ENCODE measurements at places on chromosomes 11 and 22.
A peak's percentile ranks its signal among the peaks of the same experiment; 100 is the strongest.

DNA sequence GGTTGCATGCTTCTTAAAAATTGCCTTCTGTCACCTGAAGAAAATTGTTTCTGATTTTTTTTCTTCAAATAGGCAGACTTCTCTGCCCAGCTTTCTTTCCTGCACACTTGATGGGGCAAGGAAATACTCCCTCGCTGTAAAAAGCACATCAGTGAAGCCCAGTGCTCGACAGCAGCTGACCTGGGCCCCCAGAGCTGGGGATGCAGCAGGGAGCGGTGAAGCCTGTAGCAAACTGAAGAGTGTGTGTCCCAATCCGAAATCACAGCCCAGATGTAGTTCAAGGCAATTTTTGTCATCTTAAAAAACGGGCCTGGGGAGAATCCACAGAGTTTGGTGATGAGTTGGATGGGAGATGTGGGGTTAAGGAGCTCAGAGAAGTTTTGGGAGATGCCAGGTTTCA lies 27.0 kb upstream of the MPPED1 start:
- no peak for DNase-seq

DNA sequence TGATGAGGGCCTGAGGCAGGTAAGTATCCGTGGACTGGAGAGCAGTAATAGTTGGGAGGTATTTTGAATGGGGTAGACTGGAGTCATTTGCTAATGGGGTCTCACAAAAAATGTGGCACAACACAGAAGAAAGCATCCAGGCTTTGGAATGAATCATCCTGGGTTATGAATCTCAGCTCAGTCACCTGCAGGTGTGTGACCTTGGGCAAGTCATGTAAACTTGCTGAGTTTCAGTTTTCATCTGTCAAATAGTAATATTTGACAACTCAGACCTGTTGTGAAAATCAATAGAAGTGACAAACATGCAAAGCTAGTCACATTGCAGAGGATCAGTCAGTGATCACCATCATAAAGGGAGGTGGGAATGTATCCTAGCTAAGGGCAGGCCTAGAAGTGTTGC lies 232.0 kb upstream of the TENM4 start:
- no peak for DNase-seq

DNA sequence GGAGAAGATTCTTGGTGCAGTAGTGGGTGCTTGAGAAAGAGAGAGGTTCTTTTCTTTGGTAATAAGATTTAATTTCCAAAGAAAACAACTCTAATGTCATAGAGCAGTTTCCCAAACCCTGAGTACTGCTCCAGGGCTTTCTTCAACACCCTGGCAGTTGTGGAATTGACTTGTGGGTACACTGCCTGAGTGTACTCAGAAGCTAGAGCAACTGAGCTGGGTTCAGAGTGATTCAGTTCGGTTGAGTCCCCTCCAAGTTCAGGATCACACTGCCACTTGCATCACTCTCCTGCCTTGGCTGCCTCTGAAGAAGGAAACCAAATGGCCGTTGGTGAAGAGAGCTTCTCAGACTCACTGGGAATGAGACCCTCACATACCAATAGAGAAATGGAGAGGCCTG lies 5.3 kb downstream of the DMC1 start:
- DNase-seq: no peak

GRCh38 chr11:55658031-55658573 lies 3.9 kb upstream of the OR4C6 start:
- no peak for DNase-seq

- DNase-seq: no peak
These were observed 74.3 kb downstream of the VPREB1 start for GRCh38 chr22:22318723-22319465.

- DNase-seq: peak; percentile 15
These were observed at the start of gene HTR3A for GRCh38 chr11:113974741-113975470. Gene HTR3A (plus strand): TSS chr11:113975108. CDS start chr11:113975326, 218 bp downstream.

DNA sequence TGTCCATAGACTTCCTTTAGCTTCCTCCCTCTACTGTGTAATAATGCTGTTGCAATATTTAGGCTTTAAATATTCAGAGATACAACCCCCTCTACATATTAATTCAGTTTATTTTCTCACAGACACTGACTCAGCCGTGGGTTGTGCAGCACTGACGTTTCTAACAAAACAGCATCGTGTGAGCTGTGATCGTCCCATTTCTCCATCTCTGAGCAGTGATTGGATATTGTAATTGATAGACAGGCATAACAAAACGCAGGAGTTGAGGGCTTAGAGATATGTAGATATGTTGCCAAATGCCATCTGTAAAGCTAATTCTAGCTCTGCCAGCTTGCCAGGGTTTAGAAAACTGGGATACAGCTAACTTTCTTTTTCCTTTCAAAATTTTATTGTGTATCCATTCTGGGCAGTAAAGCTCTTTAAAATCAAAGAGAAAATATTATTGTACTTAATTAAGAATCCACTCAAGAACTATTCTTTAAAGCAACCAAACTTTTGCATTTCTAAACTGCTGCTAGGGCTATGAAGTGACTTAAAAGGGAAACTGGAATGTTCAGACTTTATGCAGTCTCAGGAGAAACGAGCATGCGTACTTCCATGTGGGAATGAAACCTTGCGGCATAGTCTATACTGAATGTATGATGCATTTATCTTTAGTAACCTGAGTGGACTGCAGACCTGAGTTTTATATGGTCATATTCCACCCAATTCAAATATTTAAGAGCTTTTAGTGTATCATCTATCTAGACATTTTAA lies 22.7 kb downstream of the BTBD10 start:
- DNase-seq: peak; percentile 13

DNA sequence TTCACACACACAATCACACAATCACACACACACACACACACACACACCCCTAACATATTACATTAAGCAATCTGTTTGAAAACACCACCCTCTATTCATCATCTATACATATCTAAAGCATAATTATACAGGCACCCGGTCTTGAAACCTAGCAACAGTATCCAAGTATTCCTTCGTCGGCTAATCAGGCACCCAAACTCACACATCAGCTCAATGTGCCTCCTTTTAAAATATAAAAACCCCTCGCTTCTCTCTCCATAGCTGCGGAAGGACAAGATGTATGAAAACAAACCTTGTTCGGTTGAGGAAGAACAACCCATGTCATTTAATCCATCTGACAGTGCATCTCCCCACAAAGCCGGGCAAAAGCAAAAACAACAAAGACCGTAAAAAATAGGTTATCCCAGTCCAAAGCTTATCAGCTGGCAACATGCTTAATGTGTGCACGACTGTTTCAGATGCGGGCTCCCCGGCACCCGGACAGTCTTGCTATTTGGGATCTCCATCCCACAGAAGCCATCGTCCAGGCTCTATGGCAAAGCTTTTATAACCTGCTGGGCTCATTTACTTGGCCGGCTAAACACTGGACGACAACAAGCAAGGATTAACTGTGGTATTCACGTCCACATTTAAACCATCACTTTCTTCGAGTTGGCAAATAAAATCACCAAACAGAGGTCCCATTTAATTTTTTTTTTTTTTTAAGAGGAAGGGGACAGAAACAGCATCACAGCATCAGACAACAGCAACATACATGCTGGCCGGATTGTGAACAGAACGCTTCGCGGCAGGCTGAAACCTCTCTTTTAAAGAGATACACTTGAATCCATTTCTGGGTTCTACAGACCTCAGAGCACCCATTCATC lies 365.5 kb downstream of the SHANK2 start:
- DNase-seq: no peak

DNA sequence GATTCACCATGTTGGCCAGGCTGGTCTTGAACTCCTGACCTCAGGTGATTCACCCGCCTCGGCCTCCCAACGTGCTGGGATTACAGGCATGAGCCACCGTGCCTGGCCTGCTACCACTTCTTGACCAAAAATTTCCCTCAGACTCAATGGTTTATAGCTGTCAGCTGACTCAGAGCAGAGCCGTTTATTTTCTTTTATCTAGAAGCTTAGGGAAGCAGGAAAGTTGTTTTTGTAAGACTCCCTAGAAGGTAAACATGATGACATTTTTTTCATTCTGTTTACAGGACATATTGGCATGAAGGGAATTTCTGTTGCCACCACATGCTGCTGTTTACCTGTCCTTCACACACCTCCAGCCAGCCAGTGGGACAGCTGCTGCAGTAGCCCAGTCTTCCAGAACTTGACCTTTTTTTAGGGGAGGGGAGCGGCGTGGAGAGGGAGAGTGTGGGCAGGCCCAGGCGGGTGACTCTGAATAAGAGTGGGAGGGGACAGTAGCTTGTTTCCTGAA lies 56.1 kb upstream of the PTPRJ start:
- no peak for DNase-seq

- DNase-seq: no peak
These were observed 3.0 kb downstream of the CXCR5 start for GRCh38 chr11:118886681-118887111.

DNA sequence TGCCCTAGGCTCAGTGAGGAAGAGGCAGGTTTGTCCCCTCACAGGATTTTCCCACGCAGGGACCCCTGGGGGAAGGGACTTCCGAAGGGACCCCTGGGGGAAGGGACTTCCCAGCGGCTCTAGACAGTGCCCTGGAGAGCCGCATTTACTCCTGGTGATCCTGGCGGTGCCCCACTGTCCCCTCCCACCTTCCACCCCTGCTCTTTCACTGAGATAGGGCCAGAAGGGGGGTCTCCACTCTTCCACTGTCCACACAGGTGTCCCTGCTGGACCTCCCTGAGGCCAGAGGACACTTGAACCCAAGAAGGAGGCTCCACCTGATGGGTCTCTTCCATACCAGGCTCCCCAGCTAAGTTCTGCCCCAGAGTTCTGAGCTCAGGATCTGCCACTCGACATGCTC lies 1333.9 kb downstream of the BRD1 start:
- DNase-seq: no peak

- no peak for DNase-seq
These were observed 120.2 kb downstream of the METTL15 start for GRCh38 chr11:28228196-28228895.

DNA sequence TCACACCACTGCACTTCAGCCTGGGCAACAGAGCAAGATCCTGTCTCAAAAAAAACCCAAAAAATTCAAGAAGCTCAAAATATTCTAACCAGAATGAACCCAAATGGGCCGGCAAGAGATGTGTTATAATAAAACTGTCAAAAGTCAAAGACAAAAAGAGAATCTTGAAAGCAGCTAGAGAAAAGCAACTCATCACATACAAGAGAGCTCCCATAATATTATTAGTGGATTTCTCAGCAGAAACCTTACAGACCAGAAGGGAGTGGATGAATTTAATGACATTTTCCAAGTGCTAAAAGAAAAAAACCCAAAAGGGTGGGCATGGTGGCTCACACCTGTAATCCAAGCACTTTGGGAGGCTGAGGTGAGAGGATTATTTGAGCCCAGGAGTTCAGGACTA lies 22.9 kb upstream of the HORMAD2 start:
- no peak for DNase-seq

DNA sequence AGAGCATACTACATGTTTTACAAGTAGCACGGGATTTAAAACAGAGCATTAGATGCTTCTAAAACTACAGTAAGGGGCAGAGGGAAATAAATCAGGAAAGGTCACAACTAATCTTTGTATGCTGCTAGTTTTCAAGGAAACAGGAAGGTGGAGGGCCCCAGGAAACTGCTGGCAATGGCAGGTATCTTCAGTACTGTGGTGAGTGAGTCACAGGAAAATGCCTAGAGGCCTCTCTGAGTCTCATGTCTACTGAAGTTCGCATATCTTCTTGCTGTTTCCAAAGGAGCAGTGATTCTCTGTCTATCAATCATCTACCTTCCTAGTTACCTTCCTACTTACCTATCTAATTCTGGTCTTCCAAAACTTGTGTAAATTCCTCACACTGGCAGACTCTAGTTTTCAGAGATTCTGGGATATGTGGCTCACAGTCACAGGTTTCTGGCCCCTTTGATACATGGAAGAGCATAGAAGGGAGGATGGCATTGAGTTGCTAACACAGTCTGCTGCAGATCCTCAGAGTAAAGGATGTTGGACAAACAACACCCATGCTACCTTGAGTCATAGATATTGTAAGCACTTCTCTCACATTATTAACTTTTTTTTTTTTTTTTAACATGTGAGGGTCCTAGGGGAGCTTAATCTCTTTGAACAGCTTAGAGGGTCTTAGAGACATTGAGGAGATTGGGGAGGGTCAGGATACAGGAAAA lies 58.8 kb upstream of the SYN3 start:
- DNase-seq: no peak

- DNase-seq: no peak
These were observed 12.8 kb downstream of the PTPRJ start for GRCh38 chr11:47992959-47993820.

DNA sequence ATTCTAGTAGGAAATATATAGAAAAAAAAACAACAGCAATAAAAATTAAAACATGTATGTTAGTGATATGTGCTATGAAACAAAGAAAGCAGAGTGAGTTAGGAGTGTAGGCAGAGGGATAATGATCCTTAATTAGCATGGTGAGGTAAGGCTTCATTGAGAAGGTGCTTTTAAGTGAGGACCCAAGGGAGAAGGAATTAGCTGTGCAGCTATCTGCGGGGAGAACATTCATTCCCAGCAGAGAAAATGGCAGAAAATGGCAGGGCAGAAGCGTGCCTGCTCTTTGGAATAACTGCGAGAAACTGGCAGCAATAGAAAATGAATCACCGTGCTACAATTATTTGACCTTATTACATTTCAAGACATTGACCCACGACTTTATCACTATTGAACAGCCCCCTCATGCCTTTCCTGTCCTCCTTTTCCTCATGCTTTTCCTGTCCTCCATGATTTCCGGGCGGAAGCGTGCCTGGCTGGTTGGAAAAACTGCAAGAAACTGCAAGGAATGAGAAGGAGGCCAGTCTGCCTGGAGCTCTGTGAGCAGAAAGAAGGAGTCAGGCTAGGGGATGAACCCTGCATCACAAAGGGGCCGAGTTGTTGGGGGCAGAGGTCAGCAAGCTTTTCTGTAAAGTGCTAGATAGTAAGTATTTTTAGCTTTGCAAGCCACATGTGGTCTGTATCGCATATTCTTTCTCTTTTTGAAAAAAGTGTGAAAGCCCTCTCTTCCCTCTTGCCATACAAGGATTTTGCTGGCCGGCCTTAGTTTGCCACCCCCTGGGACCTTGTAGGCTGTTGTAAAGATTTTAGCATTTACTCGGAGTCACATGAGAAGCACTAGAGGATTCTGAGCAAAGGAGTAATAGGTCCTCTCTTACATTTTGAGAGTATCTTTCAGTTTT lies 37.1 kb upstream of the SWAP70 start:
- DNase-seq: no peak

DNA sequence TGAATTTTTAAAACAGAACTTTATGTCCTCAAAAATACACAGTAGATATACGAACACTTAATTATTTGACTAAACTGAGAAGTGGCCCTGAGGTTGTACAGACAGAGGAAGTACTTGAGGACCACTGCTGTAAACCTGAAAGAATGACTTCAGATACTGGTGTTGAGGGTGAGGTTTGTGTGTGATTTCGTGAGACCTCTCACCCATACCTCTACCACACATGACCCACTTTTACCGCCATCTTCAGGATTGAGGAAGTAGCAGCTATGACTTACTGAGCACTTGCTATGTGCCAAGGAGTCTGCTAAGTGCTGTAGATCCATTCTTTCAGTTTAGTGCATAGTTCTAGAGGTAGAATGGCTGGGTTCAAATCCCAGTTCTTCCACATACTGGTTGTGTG lies 21.9 kb downstream of the MMP13 start:
- DNase-seq: no peak

GRCh38 chr11:66228521-66228920 lies 39.9 kb upstream of the RAB1B start:
- peak; percentile 55 for DNase-seq

- DNase-seq: no peak
These were observed 6.0 kb downstream of the SCARF2 start for GRCh38 chr22:20431511-20432192.

Measured in NCI-H1048 (cell line).